Ovary (tissue), 10 donors: ENCODE measurements at places on chromosomes 7 and 10.

DNA sequence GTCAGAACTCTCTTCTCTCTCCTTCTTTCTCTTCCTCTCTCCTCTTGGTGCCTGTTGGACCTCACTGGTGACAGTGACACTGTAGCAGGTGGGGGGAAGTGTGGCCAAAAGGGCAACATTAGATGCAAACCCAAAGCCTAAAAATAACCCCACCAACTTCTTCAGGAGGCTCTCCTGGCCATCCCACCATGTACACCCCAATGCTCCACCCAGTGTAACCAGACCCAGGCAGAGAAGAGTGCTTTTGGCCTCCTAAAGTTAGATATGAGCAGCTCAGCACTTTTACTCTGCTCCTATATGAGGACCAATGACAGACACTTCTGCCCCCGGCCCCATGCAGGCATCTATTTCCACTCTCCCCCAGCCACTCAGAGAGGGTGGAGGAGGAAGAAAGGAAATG is 5.5 kb downstream of the MYOZ1 start:
- DNase-seq: no peak

DNA sequence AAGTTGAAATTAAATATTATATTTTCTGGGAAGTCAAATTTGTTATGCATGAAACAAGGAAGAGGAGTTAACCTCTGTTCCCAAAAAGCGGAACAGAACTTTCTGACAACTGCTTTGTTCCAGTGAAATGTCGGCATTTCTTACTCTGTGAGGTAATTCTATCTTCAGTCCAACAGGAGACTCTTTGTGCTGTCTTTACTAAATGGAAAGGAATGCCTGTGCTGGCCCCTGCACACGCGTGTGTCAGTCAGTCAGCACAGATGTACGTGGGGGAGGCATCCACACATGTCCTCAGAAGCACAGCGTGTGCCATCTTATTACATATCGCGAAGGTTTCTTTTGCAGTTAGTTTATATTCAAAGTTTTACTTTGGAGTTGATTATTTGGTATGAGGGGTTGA is 37.5 kb downstream of the NET1 start:
- DNase-seq: no peak

GRCh38 chr10:7121154-7121797 is 289.6 kb downstream of the SFMBT2 start:
- DNase-seq: no peak

DNA sequence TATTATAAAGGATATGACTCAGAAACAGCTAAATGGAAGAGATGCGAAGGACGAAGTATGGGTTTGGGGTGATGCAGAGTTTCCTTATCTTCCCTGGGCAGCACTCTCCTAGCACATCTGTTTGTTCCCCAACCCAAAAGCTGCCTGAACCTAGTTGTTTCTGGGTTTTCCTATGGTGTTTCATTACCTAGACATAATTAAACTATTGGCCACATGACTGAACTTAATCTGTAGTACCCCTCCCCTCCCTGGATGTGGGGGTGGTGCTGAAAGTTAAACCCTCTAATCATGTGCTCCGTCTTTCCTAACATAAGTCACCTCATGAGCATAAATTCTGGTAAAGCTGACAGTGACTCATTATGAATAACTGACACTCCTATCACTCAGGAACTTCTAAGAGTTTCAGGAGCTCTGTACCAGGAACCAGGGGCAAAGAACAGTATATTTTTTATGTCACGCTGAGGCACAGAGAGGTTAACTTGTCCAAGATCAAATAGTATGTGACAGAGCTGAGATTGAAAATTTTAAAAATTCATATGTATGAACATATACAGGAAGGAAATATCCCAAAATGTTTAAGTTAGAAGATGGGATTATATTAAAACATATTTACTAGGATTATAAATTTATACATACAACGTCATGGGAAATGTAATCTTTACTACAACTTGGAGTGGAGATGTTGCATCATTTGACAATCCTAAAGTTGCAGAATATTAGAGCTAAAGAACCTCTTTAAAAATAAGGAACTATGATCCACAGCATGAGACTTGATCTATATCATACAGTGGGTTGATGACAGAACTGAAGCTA is 4.8 kb downstream of the STRIP2 start:
- no peak for DNase-seq

DNA sequence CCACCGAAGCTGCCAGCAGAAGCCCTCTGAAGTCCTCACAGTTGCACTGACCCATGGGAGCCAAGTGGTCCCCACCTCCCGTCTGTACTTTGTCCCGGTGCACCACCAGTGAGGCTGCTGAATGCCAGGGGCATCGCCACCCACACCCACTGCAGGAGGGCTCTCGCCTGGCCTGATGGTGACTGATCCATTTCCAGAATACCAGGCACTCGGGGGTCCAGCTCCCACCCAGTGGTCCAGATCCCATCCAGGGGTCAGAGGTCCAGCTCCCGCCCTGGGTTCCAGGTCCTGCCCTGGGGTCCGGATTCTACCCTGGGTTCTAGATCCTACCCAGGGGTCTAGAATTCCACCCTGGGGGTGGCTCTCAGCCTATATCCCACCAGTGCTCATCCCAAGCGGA is 9.1 kb upstream of the JAKMIP3 start:
- no peak for DNase-seq

- DNase-seq: no peak
These were observed 5.1 kb downstream of the NME8 start for GRCh38 chr7:37853468-37853867.

DNA sequence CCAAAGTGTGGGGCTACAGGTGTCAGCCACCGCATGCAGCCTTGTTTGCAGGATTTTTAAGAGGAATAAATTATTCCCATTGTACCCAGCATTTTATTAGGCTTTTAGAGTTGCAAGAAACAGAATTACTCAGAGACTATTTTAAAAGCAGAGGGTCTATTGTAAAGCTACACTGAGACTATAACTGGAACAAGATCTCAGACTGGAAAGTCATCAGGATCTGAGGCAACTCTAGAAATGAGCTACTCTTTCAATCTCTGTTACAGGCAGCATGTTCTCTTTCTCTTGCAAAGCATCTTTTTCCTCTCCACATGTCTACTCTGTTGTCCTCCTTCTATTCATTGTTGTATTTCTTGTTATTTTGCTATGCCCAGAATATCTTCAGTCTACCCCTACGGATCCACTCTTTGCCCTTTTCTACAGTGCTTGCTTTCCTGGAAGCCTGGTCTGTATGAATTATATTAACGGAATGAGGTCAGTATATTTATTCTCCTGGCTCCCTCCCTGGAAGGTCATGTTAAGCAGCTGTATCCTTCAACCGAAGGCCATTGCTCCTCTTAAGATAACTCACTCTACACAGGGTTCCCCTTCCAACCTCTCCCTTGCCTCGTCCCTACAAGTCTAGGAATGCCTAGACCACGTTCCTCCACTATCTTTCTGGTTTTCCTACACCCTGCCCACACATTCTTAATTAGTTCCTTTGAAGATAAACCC is 27.7 kb upstream of the MICU1 start:
- no peak for DNase-seq

- no peak for DNase-seq
These were observed 574.8 kb downstream of the ETV1 start for GRCh38 chr7:13414661-13415107.

DNA sequence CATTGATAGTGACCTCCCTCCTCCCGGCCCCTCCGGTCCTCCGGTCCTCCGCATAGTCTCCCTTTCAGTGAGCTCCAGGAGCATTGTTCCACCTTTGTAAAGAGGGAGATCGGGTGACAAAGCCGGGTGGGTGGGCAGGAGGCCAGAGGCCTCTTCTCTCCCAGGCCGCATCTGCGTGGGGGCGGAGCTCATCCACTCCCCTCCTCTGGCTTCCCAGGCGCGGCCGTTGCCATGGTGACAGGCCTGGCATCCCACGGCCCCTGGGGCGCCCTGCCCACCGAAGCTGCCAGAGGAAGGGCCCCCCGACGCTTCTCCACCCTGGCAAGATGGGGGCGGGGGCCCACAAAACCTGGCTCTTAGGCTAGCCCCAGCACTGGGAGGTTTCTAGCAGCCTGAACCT is 4.4 kb upstream of the FZD9 start:
- no peak for DNase-seq

DNA sequence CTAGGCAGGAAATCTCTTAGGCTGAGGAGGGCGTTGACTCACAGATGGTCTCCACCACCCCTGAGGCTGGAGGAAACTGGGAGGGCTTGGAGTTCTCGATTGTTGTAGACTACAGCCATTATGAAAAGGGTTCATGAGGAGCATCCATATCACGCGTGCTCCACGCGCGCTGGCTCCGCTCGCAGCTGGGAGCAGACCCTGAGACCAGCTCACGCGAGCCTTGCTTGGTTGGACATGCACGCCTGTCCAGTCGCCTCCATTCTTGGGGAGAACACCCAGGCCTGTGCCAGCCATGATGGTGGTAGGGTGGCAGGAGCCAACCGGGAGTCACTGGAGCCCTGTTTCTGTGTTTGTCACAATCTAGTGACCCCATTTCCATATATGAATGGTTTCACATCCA is 139.1 kb downstream of the TCERG1L start:
- no peak for DNase-seq

GRCh38 chr10:132645247-132645530 is 107.6 kb downstream of the INPP5A start:
- no peak for DNase-seq

GRCh38 chr7:85165263-85165662 is 21.6 kb downstream of the SEMA3D start:
- DNase-seq: no peak

DNA sequence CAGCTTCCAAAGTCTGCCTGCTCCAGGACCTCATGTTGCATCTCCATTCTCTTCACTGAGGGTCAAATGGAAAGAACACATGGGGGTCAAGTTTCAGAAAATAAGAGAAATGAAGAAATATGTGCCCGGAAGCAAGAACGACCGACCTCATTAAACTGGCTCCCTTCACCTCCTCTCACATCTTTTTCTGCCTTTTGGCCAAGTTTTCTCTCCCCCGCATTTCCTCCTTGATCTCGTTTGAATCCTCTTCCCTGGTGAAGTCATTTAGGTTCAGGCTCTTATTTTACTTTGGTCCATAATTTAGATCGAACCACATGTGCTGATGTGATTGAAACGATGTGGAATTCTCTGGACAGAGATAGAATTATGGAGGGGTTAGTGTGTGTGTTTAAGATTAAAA is 44.2 kb downstream of the EGFR start:
- DNase-seq: no peak

DNA sequence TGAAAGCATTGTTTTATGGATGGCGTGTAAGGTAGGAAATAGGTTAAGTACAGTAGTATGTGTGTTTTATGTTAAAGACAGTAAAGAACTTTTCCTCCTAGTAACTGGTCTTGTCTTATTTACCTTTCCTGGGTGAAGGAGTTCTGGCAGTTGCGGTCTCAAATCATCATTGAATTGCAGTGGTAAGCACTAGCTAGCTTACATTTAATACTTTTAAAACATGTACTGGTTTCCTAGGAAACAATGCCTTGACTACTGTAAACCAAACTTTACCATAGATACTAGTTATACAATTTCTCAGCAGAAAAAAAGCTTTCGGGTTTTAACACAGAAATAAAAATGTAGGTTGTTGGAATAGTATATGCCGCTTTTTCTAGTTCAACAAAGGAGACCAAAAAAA is 37.7 kb downstream of the PRKG1 start:
- DNase-seq: no peak

DNA sequence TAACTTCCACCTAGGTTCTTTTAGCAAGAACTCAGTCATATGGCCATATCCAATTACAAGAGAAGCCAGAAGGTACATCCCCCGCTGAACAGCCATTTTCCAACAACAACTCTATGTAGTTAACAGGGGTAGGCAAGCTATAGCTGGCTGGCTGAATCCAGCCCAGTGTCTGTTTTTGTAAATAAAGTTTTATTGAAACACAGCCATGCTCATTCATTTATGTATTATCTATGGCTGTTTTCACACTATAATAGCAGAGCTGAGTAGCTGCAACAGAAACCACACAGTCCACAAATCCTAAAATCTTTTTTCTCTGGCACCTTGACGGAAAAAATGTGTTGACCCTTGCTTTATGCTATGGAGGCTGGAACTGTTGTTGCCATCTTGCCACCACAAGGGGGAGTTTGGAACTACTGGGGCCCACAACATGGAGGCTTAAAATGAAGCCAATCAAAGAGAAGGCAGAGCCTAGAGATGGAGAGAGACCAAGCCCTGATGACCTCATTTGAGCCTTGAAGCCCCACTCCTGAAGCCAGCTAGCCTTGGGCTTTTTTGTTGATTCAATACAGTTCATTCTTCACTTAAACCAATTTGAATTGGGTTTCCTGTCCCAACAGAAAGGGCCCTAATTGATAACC is 33.3 kb upstream of the XPNPEP1 start:
- DNase-seq: no peak

GRCh38 chr7:154564676-154565075 is 438.2 kb downstream of the PAXIP1 start:
- no peak for DNase-seq

- peak; percentile 31 for DNase-seq
These were observed 96.7 kb downstream of the ARHGAP22 start for GRCh38 chr10:48507933-48508790.

- DNase-seq: no peak
These were observed 1132.8 kb downstream of the GRM8 start for GRCh38 chr7:126119981-126120380.

DNA sequence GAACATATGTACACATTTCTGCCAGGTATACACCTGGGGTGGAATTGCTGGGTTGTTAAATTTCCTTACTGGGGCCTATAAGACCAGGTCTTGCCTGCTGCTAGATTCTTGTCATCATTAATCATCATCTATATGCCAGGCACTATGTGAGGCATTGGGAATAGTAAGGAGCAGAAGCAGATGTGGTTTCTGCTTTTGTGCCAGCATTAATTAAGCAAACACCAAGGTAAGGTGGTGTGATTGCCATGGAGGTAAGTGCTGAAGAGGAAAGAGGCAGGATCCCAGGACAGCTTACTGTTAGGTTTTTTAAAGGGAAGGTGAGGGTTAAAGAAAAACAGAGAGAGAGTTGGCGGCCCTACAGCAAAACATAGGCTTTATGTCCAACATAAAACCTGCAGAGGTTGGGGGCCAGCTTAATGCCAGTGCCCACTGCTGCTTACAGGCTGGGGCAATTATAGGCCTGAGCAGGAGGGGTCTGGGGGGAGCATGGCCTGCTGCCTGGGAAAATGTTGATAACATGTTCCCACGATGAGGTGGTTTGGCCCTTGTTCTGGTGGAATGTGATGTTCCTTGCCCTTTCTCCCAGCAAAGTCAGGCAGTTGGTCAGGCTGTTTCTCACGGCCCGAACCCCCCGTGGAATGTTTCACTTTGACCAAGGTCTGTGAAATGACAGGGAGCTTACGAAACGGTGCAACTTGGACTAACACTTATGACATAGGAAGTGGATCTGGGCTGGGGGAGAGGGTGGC is 93.9 kb downstream of the RBM20 start:
- DNase-seq: peak; percentile 60

GRCh38 chr10:71564194-71564820 is 155.3 kb downstream of the C10orf105 start:
- no peak for DNase-seq
